Small intestine (tissue), 16 donors: ENCODE measurements at places on chromosomes 13 and 19.

- no peak for DNase-seq
Measured at GRCh38 chr13:96751089-96751488, 243.2 kb downstream of the OXGR1 start.

DNA sequence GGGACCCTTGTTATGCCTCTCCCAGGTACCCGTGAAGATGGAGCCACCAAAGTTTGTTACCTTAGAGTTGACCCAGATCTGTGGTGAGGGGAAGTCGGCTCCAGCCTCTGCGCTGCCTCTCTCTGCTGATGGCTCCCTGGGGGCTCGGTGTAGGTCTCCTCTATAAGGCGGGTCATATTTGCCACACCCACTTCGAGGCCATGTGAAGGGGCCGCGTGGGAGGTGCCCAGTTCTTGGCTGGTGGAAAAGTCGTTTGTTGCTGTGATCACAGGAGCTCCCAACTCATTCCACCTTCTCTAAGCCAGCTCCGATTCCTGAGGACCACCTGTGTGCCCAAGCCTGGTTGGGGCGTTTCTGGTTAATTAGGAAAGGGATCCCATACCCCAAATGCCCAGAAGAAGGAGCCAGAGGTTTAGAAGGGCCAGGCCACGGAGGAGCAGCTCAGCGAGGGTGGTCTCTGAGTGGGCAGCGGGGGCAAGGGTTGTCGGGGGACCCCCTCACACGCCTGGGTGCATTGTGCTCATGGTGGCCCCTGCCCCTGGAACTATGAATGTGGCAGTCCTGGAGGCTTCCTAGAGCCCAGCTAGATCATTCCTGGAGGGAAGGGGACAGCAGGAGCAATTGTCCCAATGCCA, 296.5 kb downstream of the ZNF536 start:
- no peak for DNase-seq

DNA sequence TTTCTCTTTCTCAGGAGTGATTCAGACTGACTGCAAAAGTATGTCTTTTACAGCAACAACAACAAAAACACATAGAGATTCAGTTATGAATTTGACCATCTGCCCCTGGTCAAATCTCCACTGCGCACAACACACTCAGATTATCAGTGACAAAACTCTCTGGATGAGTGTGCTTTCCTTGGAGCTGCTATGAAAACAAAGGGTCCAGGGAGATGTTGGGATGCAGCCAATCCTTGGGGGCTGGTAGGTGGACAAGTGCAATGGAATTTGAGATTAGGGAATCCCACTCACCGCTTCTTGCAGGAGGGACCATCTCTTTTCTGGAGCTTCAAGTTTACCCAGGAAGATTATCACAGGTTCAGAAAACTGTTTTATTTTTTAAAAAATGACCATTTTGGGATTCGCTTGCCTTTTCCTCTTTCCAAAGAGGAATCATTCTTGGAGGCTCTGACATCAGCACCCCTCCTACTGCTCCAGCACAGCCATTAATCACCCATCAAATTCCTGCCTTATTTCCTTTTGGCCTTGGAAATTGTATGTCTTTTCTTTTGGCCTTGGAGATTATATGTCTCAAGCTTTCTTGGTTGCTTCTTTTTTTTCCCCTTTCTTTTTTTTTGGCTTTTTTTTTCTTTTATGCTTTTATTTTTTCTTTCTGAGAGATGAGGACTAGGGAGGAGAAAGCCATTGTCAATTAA, 311.8 kb downstream of the TSHZ3 start:
- DNase-seq: no peak

GRCh38 chr19:5356918-5357317, 16.3 kb upstream of the PTPRS start:
- DNase-seq: no peak

GRCh38 chr13:37306778-37307544, 201.5 kb upstream of the CSNK1A1L start:
- DNase-seq: no peak

DNA sequence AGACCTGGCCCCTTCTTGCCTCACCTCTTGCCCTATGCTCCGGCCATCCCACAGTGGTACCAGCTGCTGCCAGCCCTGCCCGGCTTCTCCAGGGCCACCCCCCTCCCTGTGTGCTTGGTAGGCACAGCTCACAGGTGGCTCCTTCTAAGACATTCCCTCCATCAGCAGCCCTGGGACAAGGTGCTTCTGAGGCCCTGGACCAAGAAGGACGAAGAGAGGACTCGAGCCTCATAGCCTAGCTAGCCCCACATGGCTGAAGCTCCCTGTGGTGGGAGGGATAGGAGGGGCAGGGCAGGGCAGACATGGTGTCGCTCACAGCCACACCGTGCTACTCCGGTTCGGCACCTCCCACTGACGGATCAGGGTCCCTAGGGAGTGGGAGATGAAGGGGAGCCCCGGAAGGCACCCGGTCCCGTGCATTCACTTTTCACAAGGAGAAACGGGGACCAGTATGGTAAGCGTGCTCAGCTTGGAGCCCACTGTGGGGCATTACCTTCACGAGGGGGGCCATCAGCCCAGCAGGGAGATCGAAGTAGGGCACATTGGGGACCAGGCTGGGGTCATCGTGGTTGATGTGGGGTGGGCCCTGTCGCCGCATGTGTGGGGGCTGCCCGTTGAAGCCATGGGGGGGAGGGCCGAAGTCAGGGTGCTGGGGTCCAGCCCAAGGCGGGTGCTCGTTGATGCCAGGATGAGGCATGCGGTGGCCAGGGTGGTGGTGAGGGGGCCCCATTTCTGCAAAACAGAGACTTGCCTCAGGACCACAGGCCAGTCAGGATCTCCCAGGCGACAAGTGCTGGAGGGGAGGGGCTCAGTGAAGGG, 19.5 kb downstream of the CHERP start:
- DNase-seq: no peak

- no peak for DNase-seq
Measured at GRCh38 chr19:3743486-3743885, 18.0 kb downstream of the APBA3 start.

GRCh38 chr19:17847538-17848366, at the start of gene JAK3:
JAK3 (minus strand) TSS chr19:17847982; CDS start chr19:17844417, 3,565 bp downstream.
- DNase-seq: peak; percentile 85

DNA sequence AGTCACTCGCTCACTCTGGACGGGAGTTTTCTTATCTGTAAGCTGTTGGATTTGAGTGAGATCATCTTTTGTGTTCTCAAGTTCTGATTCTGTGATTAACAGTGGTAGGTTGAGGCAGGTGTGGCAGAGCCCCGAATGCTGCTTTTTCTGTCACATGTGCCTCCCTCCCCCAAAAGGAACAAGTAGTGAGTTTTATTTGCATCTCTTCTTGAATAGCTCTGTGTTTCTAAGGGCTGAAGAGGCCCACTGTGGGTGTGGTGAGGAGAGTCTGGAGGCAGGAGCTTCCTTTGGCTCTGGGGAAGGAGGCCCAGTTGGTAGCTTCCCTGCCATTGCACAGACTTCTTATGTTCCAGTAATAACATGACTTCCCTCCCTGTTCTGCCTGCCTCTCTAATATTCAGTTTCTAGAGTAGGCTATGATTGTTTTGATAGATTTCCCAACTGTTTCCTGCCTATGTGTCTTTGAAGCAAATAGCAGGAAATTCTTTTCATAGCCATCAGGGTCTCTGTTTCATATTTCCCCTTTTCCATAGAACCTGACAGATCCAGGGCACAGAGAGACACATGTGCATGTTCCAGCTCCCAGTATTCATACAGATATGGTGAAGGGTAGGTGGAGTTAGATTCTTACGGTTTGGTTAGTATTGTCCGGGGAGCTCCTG, 23.9 kb upstream of the CXCL17 start:
- DNase-seq: no peak

GRCh38 chr19:50178859-50179537, 15.9 kb upstream of the IZUMO2 start:
- peak; percentile 62 for DNase-seq

DNA sequence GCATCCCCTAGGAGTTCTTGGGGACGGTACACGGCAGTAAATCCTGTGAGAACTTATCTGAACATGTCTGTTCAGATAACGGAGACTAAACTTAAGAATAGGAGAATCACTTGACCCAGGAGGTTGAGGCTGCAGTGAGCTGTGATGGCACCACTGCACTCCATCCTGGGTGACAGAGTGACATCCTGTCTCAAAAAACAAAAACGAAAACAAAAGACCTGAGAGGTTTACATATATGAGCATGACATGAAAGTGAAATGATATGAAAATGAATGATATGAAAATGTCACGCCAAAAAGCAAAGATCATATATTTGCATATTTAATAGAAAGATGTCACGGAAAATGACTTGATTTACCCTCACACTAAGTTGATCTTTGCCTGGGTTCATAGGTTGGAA, 5.8 kb downstream of the ZNF175 start:
- no peak for DNase-seq

DNA sequence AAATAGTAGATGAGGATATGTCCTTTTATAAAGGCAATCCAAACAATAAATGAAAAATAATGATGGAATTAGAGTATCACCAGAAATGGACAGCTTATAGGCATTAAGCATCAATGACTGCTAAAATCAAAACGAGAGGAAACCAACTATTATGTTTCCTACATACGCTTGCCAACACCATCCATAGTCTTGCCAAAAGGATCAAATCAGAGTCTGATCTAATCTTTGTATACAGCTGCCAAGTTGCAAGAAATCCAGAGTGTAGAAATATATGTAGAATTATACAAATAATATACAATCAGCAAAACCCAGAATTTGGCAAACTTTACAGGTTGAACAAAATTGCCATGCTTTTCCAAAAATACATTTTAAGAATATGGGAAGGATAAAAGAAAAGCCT, 1661.6 kb downstream of the SLITRK1 start:
- no peak for DNase-seq

DNA sequence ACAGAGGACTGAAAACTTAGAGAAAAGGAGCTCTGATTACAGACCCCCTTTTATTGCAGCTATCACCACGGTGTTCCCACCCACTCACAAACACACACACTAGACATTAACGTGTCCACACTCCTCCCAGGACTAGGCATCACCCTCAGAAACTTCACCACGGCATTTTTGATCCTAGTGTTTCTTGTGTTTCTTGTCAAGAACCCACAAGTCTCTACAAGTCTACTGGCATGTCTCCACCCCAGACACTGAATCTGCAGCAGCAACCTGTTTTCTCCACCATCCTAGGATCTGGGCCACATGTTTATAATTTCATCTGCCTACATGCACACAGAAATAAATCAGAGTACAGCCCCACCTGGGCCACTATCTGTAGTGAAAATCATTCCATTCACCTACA, 4.3 kb downstream of the ZNF486 start:
- DNase-seq: no peak

DNA sequence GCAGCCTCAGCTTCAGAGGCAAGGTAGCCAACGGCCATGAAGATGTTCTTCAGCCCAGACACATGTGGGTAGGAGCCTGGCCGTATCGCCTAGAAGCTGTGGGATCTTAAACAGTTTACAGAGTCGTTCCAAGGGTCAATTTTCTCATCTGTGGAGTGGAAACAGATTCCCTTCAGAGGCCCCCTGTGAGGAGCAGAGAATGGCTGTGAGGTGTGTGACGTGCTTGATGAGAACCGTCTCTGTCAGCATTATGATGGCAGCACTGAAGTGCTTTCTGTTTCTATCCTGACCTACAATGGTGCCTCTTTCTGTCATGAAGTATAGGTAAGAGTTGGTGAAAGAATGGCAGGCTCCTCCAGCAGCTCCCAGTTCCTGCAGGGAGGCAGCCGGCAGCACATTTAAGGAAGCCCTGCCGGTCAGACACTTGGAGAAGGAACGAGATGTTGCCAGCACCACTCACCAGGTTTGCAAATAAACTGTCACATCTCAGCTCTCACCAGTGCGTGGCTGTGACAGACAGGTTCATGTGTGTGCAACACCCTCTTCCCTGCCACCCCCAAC, 277.3 kb downstream of the FOXO1 start:
- DNase-seq: peak; percentile 11

GRCh38 chr13:53694814-53695532, 666.4 kb downstream of the OLFM4 start:
- no peak for DNase-seq
